ENCODE measurements at places on chromosomes 7 and 10. TPM values are rescaled to one million over a fixed set of nuclear protein-coding genes. Genes with fewer than 3 reads are reported as not detected.

- DNase-seq, result no peak
These were observed 81.0 kb downstream of the SORCS1 start for GRCh38 chr10:107083388-107084009.

DNA sequence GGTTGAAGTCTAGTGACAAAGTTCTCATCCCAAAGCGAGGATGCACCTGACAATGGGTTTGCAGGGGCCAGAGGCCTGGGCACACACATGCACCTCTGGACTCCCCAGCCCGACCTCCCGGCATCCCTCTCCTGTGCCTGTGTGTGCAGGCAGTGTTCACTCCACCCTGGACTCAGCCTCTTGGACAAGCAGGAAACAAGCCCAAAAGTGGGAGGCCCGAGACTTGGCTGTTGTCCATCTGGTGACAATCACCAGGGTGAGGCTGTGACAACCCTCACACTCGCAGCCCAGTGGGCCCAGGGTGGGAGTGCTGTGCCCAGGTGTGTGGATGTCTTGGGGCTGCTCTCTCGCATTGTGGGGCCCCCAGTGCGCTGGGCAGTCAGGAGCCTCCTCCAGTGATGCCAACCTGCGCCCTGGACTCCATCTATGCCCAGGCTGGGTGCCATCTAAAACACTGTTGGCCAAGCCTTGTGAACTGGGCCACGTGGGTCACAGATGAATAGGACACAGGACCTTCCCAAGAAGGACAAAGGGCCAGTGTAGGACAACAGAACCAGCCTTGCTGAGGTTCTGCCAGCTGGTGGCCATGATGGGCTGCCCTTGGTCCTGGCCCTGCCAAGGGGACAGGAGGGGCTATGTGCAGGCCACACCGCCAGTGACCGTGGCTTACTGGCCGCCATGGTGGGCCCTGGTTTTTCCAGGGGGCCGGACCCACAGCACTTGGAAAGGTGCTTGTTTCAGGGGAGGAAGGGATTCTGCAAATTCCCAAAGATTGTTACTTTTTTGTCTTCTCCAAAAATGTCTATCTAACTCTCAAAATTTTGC lies 144.3 kb downstream of the TCERG1L start:
- no peak for DNase-seq

ELN gene
- 174 TPM for polyA plus RNA-seq

SUFU gene
- polyA plus RNA-seq, result 27.2 TPM

DNA sequence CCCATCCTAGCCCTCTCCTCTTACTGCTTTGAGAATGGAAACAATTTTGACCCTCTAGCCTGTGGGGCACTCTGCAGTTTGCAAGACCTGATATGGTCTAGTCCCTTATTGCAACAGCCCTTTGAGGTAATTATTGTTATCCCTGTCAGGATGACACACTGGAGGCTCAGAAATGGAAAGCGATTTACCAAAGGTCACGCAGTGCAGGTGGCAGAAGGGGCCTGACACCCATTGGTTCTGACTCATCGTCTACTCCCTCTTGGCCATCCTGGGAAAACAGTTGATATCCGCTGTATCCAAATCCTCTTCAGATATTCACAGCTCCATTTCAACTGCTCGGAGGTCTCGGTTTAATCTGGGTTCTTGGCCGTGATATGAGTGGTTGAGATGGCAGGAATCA lies 44.7 kb upstream of the AQP1 start:
- DNase-seq, result no peak

BTBD16 gene
- polyA plus RNA-seq, result 0.10 TPM

DNA sequence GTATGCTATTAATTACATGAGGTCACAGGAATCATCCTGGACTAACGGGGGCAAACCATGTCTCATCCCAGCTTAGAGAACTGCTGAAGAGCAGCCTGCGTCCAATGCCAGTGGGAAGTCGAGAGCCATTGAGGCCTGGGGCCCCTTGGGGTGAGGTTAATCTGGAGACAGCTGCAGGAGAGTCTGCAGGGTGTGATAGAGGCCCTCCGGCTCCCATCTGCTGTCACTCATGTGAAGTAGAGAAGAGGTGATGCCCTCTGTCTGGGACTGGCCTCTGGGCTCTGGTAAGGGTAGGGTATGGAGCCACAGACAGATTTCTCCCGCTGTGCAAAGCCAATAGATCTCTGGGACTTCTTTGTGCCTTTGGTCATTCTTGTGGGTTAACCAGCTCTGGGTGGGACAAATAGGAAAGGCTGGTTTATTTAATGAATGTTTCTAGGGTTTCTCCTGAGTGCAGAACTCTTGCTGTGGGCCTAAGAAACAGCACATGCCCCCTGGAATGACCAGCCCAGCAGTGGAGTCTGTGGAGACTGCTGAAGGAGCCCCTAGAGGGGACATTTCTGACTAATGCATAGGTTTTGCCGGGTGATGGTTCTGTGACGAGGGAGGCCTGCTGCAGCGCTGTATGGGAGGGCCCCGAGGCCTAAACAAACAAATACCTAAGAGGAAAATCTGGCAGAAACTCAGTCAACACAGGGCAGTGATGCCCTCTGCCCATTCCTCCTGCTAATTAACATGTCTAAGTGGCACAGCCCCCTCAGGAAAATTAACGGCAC lies 34.5 kb downstream of the CRHR2 start:
- DNase-seq, result no peak

DNA sequence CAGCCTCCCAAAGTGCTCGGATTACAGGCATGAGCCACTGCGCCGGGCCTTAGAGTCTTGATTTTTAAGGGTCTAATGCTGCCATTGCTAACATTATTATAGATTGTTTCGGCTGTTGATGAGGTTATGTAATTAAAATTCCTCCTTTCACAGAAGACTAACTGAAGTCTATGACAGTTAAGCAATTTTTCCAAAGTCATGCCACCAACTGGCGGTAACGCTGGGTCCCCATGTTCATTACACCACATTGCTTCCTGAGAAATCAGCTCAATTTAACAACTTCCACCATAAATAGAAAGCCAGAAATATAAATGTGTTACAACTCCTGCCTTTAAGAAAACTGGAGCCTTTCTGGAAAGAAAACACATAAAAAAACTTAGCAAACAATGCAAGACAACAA lies 3.5 kb downstream of the ERLIN1 start:
- DNase-seq, result no peak

PARP12 gene
- 36.3 TPM for polyA plus RNA-seq

GRCh38 chr10:73593110-73593509 lies 2.0 kb upstream of the USP54 start:
- DNase-seq, result no peak

DNA sequence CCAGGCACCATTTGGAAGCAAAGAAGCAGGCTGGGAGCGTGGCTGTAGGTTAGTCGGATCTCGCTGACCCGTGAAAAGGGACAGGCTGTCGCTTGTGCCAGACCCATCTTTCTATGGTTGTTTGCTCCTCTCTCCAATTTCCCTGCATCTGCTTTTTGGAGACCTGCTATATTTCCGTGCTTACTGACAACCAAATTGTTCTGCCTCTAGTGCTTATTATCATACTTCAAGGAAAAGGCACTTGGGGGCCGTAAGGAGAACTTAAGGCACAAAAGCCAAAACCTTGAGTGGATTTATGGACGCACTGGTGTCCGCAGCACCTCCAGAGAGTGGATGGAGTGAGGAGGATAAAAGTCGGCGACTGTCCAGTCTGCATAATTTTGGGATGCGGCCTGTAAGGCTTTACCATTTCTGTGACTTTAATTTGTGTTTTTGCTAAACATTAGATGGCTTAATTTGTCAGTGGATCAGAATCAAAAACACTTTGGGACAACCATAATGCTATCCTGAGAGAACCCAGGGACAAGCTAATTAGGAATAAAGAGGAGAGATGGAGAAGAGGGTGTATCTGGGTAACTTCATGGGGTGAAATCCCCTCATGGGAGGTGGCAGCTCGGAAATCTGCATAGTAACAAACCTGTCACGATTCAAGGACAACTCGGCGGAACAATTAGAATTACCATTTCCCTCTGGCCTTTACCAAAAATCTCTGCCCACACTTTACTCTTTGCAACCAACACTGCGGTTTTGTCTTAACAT lies 206.7 kb downstream of the HDAC9 start:
- no peak for DNase-seq

- no peak for DNase-seq
These were observed 281.0 kb downstream of the ADRA2A start for GRCh38 chr10:111357859-111358258.

DNA sequence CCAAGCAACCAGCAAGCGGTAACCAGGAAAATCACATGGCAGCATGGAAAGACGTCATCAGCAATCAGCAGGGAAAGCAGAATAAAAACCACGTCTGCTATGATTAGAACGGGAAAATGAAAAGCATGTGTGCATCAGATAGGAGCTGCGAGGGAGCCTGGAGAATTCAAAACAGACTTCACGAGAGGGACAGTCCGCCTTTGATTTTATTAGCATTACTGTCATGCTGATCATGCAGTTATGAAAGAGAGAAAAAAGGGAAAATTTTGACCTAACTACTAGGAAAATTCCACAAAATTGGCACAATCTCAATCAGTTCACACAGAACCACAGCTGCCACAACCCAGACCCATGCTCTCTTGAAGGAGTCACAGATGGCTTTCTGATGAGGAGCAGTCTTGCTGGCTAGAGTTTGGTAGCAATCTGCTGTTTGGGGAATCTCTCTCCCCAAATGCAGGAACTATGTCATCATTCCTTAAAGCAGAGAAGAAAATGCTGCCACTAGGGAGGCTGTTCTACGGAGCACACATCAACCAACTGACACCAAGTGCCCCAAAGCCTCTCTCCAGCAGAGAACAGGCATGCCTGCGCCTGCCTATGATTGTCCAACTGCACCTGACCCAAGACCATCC lies 295.9 kb downstream of the TNS3 start:
- no peak for DNase-seq

SLC18A3 gene
- 0.05 TPM for polyA plus RNA-seq

DNA sequence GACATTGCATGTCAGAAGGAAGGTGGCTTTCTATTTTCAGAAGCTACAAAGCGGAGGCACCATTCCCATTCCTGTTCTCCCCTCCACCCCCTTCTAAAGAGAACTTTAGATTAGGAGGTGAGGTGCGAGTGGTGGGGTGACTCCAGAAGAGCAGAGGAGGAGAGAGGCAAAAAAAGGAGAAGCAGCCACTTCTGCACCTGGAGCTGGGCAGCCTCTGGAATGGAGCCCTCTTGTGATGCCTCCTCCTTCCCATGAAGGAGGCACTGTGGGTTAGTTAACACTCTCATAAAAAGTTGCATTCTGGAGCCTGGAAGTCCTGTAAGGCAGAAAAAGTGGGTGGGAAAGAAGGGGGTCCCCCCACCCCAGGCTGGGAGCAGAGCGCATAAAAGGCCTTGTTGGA lies 4.8 kb downstream of the PTF1A start:
- no peak for DNase-seq

ANKRD1 gene
- polyA plus RNA-seq, result not detected

HMX2 gene
- not detected for polyA plus RNA-seq

All from right lung (tissue), 10 donors.